Posterior cingulate gyrus (tissue), 11 donors: ENCODE measurements at places on chromosomes 7 and 10.

DNA sequence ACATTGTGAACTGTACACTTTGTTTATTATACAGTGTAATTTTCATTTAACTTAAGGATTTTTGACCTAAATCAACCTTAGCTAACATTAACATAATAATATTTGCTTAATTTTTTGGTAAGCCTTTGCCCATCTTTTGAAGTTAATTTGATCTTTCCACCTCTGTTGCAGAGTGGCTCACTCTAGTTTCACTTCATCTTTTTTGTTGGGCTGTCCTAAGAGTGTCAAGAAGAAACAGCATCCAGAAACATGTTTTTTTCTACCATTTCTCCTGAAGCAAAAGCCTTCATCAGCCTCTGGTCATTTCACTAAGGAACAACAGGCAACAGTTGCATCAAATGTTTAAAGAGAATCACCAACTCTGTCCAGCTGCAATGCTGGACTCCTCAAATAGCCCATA is 824.7 kb downstream of the REEP3 start:
- DNase-seq = no peak

DNA sequence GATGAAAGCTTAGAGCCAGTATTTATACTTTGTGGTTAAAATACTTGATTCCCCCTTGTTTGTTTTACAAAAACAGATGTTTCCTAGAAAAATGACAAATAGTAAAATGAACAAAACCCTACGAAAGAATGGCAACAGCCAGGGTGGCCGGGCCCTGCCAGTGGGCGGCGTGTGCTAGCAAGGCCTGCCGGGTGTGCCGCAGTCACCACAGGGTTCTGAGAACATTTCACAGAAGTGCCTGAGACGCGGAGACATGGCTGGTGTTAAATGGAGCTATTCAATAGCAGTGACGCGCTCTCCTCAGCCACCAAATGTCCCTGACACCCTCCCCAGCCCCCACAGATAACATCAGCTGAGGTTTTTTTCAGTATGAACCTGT is 14.5 kb downstream of the GPR146 start:
- DNase-seq = no peak

GRCh38 chr7:22561321-22561811 is 61.4 kb upstream of the STEAP1B start:
- DNase-seq = peak; percentile 86

DNA sequence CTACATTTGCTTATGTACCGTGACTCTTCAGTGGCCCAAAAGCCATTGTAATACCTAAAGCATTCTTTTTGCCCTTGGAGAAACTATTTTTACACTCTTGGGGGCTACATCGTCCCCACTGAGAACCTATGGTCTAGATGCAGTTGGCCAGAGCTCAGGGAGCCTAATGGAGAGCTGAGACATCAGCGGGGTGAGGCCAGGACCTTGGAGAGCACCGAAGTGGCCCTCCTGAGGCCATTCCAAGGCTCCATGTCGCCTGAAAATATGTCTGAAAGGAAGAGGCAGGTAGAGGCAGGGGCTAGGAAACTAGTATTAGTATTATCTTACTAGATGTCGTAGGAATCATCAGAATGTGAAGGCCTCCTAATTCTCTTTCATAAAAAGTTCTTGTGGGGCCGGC is 4.9 kb downstream of the PKD2L1 start:
- DNase-seq = no peak

- peak; percentile 45 for DNase-seq
Measured at GRCh38 chr10:101161494-101162299, 30.6 kb downstream of the TLX1 start.

GRCh38 chr7:121181357-121181756 is 147.4 kb upstream of the WNT16 start:
- DNase-seq = no peak

- no peak for DNase-seq
Measured at GRCh38 chr10:72694476-72695369, 2.8 kb downstream of the MCU start.

DNA sequence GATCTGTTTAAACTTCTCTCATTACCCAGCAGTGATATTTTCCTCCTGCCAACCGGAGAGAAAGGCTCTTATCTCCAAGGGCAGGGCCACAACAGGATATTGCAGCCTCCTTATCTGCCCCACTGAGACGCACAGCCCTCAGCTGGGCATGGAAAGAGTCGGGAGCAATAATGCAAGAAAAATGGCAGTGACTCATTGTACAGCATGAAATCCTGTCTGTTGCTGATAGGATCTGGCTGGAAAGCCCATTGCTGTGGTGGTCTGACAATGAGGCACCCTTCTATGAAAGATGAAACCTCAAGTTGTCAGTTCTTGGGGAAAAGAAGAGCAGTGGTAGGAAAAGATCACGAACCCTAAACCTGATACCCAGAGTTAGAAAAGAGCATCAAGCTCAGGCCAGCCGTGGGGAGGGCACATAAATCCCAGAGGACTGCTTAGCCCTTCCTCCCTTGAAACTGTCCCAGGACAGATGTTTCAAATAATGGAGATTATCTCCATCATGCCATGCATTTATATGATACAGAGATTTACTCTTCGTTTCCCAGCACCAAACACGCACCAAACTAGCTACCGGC is 47.0 kb upstream of the FIGNL1 start:
- DNase-seq = no peak

GRCh38 chr10:106757521-106757920 is 407.0 kb downstream of the SORCS1 start:
- no peak for DNase-seq

GRCh38 chr7:47241112-47242065 is 340.5 kb downstream of the TNS3 start:
- no peak for DNase-seq

GRCh38 chr7:159141660-159142059 is 3.0 kb downstream of the VIPR2 start:
- peak; percentile 47 for DNase-seq

- DNase-seq = peak; percentile 89
Measured at GRCh38 chr7:77537136-77537777, at the start of gene PTPN12. Gene PTPN12 (plus strand): TSS chr7:77537295. CDS start chr7:77537547, 252 bp downstream.

DNA sequence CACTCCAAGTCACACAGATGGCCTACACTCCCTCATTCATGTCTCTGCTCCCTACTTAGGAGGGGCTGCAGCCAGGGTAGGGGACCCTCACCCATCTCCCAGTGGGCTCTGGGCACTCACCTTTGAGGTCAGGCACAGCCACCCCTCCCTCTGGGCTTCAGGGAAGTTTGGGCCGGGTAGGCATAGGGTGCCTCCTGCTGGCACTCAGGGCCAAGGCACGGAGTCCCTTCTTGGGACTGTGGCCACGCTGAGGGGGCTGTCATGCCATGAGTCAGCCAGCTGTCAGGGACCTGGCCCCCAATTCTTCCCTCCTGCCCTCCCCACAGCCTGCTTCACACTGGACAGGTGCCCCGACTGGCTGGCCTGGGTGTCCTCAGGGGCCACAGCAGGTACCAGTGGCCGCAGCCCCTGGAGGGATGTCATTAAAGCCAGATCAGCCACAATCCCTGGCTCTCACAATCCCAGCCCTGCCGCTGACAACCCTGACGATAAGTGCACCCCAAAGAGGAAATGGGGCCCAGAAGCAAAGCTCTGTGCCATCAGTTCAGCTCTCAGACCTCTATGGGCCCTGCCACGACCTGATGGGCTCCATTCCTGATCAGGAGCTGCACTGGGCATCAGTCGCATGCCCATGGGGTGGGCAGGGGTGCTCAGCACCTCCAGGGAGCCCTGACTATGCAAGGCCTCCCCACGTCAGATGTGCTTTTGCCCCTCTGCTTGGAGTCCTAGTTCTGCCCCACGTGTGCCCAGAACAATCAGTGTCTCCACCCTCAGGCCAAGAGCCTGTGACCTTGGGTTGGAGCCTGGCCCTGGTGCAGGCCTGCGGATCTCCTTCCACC is 34.1 kb upstream of the RET start:
- DNase-seq = no peak

GRCh38 chr10:92656266-92656961 is 33.3 kb upstream of the HHEX start:
- no peak for DNase-seq

DNA sequence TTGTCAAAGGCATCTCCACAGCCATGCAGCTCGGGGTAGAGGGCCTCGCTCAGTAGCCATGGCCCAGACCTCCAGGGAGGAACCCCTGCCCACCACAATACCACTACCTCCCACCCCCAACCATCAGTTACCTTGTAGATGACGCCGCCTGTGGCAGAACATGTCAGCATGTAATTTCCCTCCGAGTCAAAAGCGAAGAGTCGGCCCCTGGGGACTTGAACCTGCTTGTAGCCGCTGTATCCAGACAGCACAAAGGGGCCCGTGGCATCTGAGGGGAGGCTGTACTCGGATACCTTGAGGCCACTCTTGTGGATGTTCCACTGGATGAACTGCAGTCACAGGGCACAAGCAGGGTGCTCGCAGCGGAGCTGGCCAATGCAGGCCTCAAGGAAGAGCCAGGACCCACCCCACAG is 16.3 kb upstream of the CYREN start:
- no peak for DNase-seq

GRCh38 chr7:23205909-23206767 is 24.3 kb downstream of the NUP42 start:
- no peak for DNase-seq

DNA sequence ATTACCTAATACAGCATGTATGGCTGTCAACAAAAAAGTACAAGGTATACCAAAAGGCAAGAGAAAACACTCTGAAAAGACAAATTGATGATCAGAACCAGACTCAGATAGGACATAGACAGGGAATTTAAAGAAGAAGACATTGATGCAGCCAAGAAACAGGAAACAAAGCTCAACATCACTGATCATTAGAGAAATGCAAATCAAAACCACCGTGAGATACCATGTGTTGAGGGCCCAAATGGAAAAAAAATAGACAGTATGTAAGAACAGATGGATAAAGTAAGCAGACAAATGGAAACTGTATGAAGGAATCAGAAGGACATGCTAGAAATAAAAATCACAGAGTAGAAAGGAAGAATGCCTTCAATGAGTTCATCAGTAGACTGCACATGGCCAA is 23.3 kb downstream of the CARD11 start:
- no peak for DNase-seq

GRCh38 chr10:29802171-29802570 is 167.4 kb upstream of the SVIL start:
- DNase-seq = no peak
